Activated CD4-positive, alpha-beta T cell treated with anti-CD3 and anti-CD28 coated beads, Interleukin-2, amount 10 ng/mL, durations not matched to agents 24 days and 14 days (primary cell): ENCODE measurements at places on chromosomes 4 and X. TPM values are rescaled to one million over a fixed set of nuclear protein-coding genes. Genes with fewer than 3 reads are reported as not detected.

Gene TMEM150C
- not detected in 2 replicates for total RNA-seq

Gene TMSB4X
- 5,263 and 5,311 TPM in 2 replicates for total RNA-seq

Gene CCDC149
- total RNA-seq: not detected in 2 replicates

DNA sequence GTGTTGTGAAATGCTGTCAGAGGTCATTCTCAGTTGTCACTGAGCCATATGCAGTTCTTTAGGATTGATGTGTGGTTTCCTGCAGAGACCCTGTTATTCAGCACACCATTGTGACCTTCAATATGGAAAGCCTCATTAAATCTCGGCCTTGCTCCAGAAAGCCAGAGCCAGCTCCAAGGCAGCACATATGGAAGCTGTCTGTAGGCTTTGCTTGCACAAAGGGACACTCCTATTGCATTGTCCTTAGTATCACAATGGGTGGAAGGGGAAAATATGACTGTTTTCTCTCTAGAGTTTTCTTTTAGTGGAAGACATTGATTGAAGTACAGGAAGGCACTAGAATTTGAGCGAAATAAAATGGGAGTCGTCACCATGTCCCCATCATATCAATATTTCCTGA is 179.0 kb downstream of the CEP135 start:
- DNase-seq: peak; percentile 28

DNA sequence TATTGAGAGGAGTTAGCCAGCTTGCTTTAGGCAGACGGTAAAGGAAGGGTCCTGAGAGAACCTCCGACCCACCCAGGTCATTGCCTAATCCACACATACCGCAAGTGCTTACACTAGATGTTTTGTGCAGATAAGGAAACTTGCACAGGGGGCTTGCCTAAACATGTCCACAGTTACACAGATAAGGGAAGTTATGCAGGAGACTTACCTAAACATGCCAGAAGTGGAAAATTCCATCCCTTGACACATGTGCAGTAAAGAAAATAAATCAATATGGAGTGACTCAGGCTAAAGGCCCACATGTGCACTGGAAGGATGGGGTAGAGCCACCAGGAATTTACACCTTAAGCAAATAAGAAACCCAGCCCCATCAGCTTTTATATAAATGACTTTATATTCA is 232.8 kb upstream of the HDX start:
- DNase-seq: no peak

GRCh38 chr4:38661371-38661770 is 2.6 kb upstream of the KLF3 start:
- peak; percentile 56 for DNase-seq

DNA sequence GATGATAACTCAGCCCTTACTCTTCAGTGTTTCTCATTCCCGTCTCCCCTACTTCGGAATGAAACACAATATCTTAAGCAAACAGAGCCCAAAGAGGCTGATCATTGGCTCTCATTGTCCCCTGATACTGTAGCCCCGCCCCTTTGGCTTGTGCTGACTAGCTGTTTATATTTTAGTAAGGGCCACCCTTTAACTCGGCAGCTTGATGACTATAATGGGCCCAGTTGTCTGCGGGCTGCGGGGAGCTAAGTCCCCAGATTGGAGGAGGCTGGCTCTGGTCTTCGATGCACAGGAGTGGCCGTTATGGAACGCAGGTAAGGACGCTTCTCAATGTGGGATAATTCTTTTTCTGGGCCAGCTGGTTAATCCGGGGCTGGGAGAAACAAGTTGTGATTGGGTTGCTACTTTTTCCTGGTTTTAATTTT is at the start of gene TRIM2:
TRIM2 (plus strand) TSS at position 197 of the 425 bp plus-strand sequence; CDS start at position 285, 88 bp downstream.
- no peak for DNase-seq

- no peak for DNase-seq
Observed at GRCh38 chr4:9968472-9968871, 52.8 kb downstream of the SLC2A9 start.

- peak; percentile 92 for DNase-seq
Observed at GRCh38 chrX:71254092-71254963, at the start of gene ZMYM3. TSS of gene ZMYM3 (minus strand) at chrX:71254140. CDS start at chrX:71253255, 885 bp downstream.

GRCh38 chrX:87265518-87265917 is 252.1 kb upstream of the KLHL4 start:
- no peak for DNase-seq
